ENCODE measurements at places on chromosomes 7 and 10. TPM values are rescaled to one million over a fixed set of nuclear protein-coding genes. Genes with fewer than 3 reads are reported as not detected.

DNA sequence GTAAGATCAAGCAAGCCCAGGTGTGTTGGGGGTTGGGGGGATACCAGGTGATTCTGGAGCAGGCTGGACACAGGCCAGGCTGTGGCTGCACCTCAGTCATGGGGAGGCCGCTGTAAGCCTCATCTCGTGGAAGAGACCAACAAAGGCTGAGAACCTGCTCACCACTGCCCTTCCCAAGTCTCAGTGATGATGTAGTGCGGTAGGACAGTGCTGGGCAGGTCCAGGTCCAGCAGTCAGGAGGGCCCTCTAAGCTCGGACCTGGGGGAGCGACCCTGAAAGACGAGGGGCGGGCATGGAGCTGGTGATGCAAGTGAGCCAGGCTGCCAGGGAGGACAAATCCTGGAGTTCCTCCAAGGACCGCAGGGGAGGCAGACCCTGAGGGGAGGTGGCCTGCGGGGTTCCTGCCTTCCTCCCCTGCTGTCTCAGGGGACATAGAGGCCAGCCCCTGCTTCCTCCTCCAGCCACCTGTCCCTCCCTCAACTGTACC, 3.3 kb upstream of the PWWP2B start:
- DNase-seq = no peak

- no peak for DNase-seq
Measured at GRCh38 chr7:41769162-41769561, 66.3 kb upstream of the INHBA start.

DNA sequence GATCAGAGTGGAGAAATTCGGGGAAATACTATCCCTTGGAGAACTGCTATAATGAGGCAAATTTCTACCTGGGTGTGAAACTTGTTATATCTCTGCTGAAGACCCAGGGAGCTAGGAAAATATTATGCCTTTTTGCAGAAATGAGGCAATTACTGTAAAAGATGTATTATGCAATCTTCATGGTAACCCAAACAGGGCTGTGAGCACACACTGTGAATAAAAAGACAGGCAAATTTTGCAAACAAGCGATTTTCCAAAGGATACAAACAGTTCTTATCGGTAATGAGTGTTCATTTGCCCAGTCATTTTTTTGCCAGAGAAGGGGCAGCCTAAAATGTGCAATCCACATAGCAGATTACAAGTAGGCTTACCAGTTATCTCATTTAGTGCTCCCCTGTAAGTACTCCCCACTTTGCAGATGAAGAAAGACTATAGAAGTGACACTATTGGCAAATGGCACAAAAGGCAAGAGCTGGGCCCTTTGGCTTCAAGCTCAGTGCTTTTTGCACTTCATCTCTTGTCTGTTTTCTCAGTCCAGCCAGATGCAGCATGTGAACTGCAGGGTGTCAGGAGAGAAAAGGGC, 205.8 kb downstream of the HECW1 start:
- no peak for DNase-seq

- no peak for DNase-seq
Measured at GRCh38 chr10:115214829-115215228, 121.7 kb downstream of the ATRNL1 start.

DNA sequence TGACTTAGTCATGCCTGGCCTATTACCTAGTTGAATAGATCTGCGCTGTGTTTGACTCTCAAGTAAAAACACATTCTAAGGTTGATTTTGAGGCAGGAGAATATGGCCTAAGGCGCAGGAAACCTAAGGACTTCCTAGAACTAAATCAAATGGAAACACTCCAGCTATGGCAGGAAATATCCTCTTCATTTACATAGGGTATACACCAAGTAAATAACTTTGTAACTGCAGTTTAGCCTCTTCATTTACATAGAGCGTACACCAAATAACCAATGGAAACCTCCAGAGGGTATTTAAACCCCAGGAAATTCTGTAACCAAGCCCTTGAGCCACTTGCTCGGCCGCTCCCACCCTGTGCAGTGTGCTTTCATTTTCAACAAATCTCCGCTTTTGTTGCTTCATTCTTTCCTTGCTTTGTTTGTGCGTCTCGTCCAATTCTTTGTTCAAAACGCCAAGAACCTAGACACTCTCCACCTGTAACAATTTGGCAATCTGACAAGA, 35.6 kb upstream of the XRCC2 start:
- DNase-seq = no peak

- no peak for DNase-seq
Measured at GRCh38 chr10:34721208-34721840, 93.8 kb downstream of the PARD3 start.

DNA sequence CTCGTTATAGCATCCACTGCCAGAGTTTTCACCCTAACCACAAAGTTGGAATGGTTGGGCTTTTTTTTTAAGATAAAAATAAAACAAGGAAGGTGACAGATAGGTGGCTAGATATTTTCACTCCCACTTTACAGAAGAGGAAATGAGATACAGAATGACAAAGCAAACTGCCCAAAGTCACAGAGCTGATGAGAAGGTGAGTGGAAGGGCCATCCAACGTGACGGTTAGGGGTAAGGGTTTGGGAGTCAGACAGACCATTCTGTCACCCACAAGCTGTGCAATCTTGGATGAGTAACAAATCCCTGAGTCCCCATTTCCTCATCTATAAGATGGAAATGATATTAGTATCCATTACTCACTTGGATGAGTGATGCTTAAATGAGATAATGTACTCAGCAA, 106.9 kb upstream of the PDLIM1 start:
- no peak for DNase-seq

- DNase-seq = no peak
Measured at GRCh38 chr7:42227541-42227935, 9.5 kb downstream of the GLI3 start.

DNA sequence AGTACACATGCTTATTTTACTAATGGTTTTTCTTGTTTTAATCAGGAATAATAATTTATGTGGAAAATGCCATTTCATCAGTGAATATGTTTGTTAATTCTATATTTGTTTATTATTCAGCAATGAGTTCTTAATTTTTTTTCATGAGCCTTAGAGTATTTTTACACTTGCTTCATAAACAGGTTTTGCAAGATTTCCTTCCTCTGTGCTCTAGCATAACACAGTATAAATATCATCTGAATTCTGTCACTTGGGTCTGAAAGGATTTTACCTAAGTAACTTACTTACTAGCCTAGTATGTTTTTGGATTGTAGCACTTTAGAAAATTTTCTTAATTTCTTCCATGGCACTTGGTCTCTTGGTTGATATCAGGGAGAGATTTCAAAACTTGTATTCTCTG, 45.8 kb downstream of the GLCCI1 start:
- no peak for DNase-seq

DNA sequence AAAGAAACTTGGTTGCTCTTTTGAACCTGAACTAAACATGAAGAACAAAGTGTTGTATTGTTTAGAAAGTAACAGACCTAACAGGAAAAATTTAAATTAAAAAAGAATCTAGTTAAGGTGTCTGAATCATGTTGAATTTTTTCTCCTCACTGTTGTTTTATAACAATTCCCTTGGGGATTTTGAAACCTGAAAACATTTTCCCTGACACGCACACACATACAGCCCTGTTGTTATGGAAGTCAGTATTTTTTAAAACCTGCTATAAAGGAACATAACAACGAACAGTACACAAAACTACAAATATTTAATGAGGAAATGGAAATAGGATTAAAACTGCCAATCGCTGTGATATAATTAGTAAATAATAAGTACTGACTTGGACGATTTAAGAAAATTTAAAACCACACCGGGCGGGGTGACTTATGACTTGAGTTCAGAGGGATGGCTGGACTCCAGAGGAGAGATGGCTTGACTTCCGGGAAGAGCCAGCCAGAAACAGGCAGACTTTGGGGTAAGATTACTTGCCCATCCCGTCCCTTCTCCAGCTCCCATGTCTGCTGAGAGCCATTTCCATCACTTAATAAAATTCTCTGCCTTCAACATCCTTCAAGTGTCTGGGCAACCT, 16.2 kb upstream of the SPOCK2 start:
- DNase-seq = no peak

DNA sequence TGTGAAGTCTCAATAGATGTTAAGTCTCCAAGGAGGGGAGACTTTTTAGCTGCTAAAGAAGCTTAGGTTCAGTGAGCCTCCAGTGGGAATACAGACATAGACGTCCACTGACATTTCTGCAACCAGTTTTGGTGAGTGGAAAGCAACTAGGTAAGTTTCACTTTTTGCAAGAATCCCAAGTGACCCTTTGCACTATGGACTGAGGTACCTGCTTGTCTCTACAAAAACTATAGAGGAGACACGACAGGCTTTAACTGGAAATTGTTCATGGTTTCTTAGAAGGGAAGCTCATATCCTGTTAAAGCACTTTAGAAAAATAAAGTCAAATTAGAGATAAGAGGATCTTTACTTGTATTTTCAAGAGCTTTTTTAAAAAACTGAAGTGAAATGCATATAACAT, 38.6 kb downstream of the GBF1 start:
- DNase-seq = no peak

DNA sequence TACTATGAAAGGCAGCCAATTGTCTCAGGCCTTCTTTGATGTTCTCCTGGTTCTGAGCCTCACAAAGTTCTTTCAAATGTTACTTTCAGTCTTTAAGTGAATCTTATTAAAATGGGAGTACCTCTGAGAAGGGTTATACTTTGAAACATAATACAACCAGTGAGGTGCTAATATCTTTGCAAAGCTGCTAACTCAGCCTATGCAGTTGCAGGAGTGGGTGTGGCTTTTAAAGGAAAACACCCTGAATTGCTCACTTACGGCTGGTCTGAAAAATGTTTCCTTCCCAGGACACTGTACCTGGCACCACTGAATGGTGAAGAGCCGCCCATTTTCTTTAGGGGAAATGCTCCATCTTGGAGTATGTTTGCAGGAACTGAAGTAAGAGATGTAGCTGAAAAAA, 130.9 kb downstream of the CHN2 start:
- DNase-seq = no peak

DNA sequence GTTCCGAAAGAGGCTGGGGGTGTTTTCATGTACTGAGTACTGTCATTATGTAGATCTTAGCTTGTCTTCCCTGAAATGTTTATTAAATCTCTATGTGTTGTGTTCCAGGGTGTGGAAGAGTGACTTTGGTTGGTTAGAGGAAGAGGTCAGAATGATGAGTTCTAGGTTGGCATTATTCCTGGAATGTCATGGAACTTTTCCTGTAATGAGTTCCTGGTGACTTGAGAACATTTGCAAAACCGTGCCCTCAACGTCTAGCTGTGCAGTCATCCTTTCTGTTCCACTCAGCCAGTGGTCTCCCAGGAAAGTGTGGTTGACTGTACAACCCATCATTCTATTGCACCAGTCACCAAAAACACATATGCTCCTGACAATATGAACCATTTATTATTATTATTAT, 129.6 kb downstream of the BICC1 start:
- DNase-seq = no peak

DNA sequence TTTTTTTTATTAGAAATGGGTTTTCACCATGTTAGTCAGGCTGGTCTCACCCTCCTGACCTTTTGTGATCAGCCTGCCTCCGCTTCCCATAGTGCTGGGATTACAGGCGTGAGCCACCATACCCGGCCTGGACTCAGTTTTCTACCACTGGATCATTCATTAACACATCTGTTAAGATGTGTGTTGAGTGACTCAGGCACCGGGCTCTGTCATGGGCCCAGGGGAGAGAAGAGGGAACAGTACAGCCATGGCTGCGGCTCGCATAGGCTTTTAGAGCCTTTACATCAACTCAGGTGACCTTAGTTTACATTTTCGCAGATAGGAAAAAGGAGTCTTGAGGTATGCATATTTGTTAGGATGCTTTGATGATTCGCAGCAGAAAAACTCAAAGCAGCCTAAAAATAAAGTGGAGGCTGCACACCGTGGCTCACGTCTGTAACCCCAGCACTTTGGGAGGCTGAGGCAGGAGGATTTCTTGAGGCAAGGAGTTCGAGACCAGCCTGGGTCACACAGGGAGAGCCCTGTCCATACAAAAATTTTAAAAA, 3.1 kb upstream of the ARPC1B start:
- no peak for DNase-seq

DNA sequence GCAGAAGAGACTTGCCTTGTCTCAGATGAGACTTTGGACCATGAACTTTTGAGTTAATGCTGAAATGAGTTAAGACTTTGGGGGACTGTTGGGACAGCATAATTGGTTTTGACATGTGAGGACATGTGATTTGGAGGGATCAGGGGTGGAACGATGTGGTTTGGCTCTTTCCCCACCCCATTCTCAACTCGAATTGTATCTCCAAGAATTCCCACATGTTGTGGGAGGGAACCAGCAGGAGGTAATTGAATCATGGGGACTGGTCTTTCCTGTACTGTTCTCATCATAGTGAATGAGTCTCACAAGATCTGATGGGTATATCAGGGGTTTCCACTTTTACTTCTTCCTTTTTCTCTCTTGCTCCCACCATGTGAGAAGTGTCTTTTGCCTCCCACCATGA, 229.7 kb upstream of the KCND2 start:
- no peak for DNase-seq

DNA sequence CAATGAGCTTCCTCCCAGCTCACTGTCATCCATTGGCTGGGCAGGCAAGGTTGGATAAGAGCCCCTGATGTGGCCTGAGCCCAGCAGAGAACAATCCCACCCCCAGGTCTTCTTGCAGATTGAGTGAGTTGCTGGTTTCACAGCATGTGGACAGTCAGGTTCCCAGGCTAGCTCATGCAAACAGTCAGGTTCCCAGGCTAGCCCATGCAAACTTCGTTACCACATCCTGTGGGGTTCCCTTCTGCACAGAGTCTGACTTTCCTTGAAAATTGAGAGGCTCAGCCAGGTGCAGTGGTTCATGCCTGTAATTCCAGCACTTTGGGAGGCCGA, 67.1 kb downstream of the TMEM130 start:
- no peak for DNase-seq

DNA sequence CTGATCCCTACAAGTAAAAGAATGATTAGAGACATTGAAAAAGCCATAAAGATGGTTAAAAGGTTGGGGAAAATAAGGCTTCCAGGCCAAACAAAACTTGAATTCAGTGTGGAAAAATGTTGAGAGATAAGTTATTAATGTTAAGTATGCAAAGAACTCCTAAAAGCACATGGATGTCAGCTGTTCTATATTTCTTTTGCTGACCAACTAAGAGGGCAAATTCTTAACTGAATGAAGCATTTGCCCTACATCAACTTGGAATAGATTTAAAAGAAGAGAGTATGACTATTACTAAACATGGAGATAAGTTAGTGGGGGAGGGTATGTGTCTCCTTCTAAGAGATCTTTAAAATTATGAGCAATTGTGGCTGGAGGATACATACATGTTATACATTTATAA, 124.8 kb downstream of the KIAA1217 start:
- DNase-seq = no peak

Gene OR2A5
- not detected for total RNA-seq

Gene FFAR4
- total RNA-seq = 2.3 TPM

Gene USP6NL
- 18.6 TPM for total RNA-seq

Gene RRP12
- total RNA-seq = 38.6 TPM

Gene C10orf143
- total RNA-seq = 3.7 TPM

Gene CAMK2G
- total RNA-seq = 24.2 TPM

Gene EPO
- not detected for total RNA-seq

Gene BTBD16
- total RNA-seq = not detected
